Tibial nerve (tissue), 4 donors: ENCODE measurements at places on chromosomes 1 and 21. TPM values are rescaled to one million over a fixed set of nuclear protein-coding genes. Genes with fewer than 3 reads are reported as not detected.
A peak's percentile ranks its signal among the peaks of the same experiment; 100 is the strongest.

Gene RHBDL2
- 1.3 TPM for total RNA-seq

DNA sequence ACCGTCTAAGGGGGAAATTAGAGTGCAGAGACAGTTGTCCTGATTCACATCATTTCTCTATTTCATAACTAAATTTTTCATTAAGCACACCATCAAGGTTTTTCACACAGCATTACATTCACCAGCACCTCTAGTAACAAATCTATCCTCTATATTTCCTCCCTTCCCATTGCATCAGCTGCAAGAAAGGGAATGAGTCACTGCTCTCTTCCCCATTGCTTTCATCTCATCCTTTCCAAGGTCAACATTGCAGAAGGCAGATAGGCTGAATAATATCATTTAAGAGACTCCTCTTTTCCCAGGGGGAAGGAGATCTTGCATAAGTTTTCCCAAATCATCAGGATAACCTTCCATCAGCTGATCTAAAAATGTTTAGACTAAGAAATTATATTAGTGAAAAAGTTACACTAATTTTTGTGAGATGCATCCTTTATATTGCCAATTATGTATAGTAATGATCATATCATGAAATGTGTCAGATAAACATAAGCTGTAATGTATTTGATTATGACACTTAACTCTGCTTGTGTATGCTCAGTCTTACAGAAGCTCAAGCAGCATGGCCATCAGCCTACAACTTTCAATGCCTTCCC, 4.3 kb downstream of the INTS7 start:
- H3K27ac ChIP-seq = no peak overlapping the region
- H3K36me3 ChIP-seq = no peaks in the 10 kb centered on the region
- H3K27me3 ChIP-seq = no peaks in the 10 kb centered on the region

Gene SPRR5
- not detected for total RNA-seq

GRCh38 chr1:29655945-29656850, 419.9 kb downstream of the PTPRU start:
- H3K36me3 ChIP-seq = no peaks in the 10 kb centered on the region
- no peak for DNase-seq
- no peak overlapping the region for H3K27ac ChIP-seq
- H3K27me3 ChIP-seq = no peaks in the 10 kb centered on the region
- no peak overlapping the region for H3K4me3 ChIP-seq
- no peaks in the 10 kb centered on the region for H3K4me1 ChIP-seq

Gene PDPN
- total RNA-seq = 16.9 TPM

Gene OR14I1
- not detected for total RNA-seq

- H3K27ac ChIP-seq = no peak overlapping the region
- H3K27me3 ChIP-seq = peaks cover 39% of the 10 kb centered on the region
- H3K4me3 ChIP-seq = no peak overlapping the region
- no peak for DNase-seq
These were observed 22.4 kb upstream of the SAMD11 start for GRCh38 chr1:901108-901859.

Gene SPTA1
- not detected for total RNA-seq

GRCh38 chr1:56406821-56407220, 172.5 kb downstream of the PLPP3 start:
- DNase-seq = no peak
- no peak overlapping the region for H3K27ac ChIP-seq
- H3K27me3 ChIP-seq = no peaks in the 10 kb centered on the region

DNA sequence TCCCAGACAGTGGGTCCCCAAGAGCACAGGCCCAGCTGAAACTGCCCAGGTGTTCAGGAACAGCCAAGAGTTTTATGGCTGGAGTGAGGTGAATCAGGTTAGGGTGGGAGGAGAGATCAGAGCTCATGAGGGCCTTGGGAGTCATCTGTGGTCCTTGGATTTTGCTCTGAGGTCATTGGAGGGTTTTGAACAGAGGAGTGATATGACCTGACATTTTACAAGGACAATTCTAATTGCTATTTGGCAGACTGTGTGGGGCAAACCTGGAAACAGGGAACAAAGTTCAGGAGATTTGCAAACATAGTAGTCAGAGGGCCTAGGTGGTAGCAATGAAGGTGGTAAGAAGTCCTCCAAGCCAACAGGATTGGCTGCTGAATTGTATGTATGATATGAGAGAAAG, 31.1 kb upstream of the LRRN2 start:
- H3K27ac ChIP-seq = no peak overlapping the region
- no peaks in the 10 kb centered on the region for H3K4me1 ChIP-seq
- no peaks in the 10 kb centered on the region for H3K36me3 ChIP-seq
- H3K4me3 ChIP-seq = no peak overlapping the region
- DNase-seq = no peak

- peak; percentile 61 for DNase-seq
- no peak overlapping the region for H3K4me3 ChIP-seq
- no peaks in the 10 kb centered on the region for H3K4me1 ChIP-seq
These were observed 33.4 kb upstream of the TENT5B start for GRCh38 chr1:27045973-27046558.

GRCh38 chr1:236990052-236990445, 14.2 kb downstream of the MT1HL1 start:
- no peaks in the 10 kb centered on the region for H3K27me3 ChIP-seq
- H3K27ac ChIP-seq = no peak overlapping the region
- H3K36me3 ChIP-seq = no peaks in the 10 kb centered on the region
- H3K4me3 ChIP-seq = no peak overlapping the region

- H3K36me3 ChIP-seq = no peaks in the 10 kb centered on the region
- H3K27ac ChIP-seq = no peak overlapping the region
- no peak overlapping the region for H3K4me3 ChIP-seq
- peaks cover 29% of the 10 kb centered on the region for H3K4me1 ChIP-seq
These were observed 58.4 kb downstream of the PLXNA2 start for GRCh38 chr1:208185801-208186231.

DNA sequence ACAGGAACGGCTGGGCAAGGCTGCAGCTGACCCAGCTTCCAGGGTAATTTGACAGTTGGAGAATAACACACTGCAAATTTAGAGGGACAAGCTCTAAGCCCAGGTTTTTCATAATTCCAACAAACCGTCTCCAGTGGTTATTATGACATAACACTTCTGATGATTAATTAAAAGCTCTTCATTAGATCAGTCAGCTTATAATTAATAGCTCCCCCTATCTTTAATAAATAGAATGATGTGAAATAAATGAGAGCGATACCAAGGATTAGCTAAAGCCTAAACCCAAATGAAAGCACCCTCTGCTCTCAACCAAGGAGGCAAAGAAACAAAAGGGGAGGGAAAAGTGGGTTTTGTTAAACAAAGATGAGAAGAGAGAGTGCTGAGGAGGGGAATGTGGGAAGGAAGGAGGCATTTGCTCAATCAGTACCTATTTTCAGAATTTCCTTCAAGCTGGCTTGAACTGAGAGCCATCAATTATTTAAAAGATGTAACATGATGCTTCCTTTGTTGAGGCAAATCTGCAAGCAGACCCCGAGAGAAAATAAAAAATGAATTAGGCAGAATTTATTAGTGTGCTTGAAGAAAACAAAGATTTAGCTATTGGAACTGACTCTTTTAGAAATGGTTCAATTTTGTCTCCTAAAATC, 221.8 kb upstream of the ESRRG start:
- H3K4me1 ChIP-seq = no peaks in the 10 kb centered on the region
- H3K36me3 ChIP-seq = no peaks in the 10 kb centered on the region
- H3K27me3 ChIP-seq = no peaks in the 10 kb centered on the region

GRCh38 chr1:107277022-107277421, 136.2 kb downstream of the NTNG1 start:
- no peak overlapping the region for H3K4me3 ChIP-seq
- no peaks in the 10 kb centered on the region for H3K4me1 ChIP-seq

Gene SLC22A15
- total RNA-seq = 8.8 TPM

- H3K27me3 ChIP-seq = no peaks in the 10 kb centered on the region
- no peak for DNase-seq
- H3K4me1 ChIP-seq = no peaks in the 10 kb centered on the region
- H3K4me3 ChIP-seq = no peak overlapping the region
- no peaks in the 10 kb centered on the region for H3K36me3 ChIP-seq
- H3K27ac ChIP-seq = no peak overlapping the region
These were observed 118.5 kb downstream of the DMRTB1 start for GRCh38 chr1:53577761-53578100.

- H3K27ac ChIP-seq = no peak overlapping the region
- no peak for DNase-seq
- no peak overlapping the region for H3K4me3 ChIP-seq
- H3K4me1 ChIP-seq = no peaks in the 10 kb centered on the region
These were observed 42.4 kb downstream of the MTARC1 start for GRCh38 chr1:220828950-220829586.

Gene PPFIA4
- total RNA-seq = under 0.01 TPM

Gene GJA5
- total RNA-seq = 50.7 TPM

DNA sequence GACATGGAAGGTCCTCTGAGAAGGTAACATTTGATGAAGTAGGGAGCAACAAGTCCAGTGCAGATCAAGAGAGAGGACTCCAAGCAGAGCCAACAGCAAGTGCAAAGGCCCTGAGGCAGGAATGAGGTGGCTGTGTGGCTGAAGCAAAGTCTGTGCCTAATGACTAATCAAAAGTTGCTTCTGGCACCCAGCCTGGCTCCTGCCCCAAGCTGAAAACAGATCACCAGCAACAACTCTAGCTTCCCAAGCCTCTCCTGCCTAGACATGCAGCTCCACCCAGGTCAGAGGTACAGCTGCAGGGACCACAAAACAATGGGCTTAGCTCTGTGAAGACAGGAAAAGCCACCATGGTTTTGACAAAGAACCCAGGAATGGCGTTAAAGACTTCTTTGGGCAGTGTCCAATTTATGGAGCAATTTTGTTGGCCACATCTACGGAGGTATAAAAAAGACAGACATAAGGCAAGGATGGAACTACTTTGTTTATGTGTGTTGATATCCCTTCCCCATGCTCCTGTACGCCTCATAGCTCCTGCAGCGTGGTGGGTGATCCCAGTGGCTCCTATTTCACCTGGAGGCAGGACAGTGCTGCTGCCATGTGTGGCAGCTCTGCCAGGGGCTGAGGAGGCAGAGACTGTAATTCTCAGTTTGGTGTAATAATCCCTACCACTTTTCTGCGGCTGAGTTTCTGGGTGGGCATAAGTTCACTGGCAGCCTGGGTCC, 26.4 kb upstream of the IGSF3 start:
- DNase-seq = peak; percentile 21
- no peaks in the 10 kb centered on the region for H3K27me3 ChIP-seq
- no peak overlapping the region for H3K27ac ChIP-seq
- H3K4me3 ChIP-seq = no peak overlapping the region
- no peaks in the 10 kb centered on the region for H3K4me1 ChIP-seq

Gene FNBP1L
- 18.3 TPM for total RNA-seq

DNA sequence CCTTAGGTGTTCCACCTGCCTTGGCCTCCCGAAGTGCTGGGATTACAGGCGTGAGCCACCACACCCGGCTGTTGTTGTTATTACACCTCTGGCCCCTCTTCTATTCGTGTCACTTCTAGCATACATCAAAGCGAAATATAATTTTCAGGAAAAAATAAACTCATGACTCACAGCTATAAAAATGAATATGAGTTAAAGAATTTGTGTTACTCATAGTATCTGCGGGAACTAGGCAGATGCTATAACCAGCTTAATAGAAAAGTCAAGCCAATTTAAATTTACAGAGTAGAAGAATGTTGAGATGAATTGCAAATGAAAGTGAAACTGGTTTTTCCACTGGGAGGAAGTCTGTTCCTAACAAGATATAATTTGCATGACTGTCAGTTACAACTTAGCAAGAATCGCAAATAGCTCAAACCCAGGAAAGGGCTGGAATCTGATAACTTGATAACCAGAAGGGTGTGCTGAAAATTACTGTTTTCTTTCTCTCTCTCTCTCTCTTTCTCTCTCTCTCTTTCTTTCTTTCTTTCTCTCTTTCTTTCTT, 11.2 kb downstream of the OR2W3 start:
- H3K4me1 ChIP-seq = no peaks in the 10 kb centered on the region
- no peak overlapping the region for H3K27ac ChIP-seq
- H3K4me3 ChIP-seq = peak overlapping the region; percentile 27

- H3K27me3 ChIP-seq = no peaks in the 10 kb centered on the region
- DNase-seq = no peak
- H3K4me1 ChIP-seq = no peaks in the 10 kb centered on the region
These were observed 8.7 kb downstream of the LAPTM5 start for GRCh38 chr1:30748699-30749401.

- no peaks in the 10 kb centered on the region for H3K36me3 ChIP-seq
- H3K27me3 ChIP-seq = no peaks in the 10 kb centered on the region
- DNase-seq = no peak
- H3K4me3 ChIP-seq = no peak overlapping the region
- H3K27ac ChIP-seq = no peak overlapping the region
These were observed 10.9 kb upstream of the GALNT2 start for GRCh38 chr1:230056098-230056497.

GRCh38 chr1:235336903-235337302, 8.5 kb downstream of the GGPS1 start:
- H3K4me1 ChIP-seq = peaks cover 9% of the 10 kb centered on the region
- H3K27me3 ChIP-seq = no peaks in the 10 kb centered on the region
- no peak overlapping the region for H3K27ac ChIP-seq
- DNase-seq = no peak
- peaks cover 12% of the 10 kb centered on the region for H3K36me3 ChIP-seq
- no peak overlapping the region for H3K4me3 ChIP-seq

Gene HEATR1
- total RNA-seq = 17.7 TPM

- no peak overlapping the region for H3K27ac ChIP-seq
- no peak overlapping the region for H3K4me3 ChIP-seq
- H3K27me3 ChIP-seq = no peaks in the 10 kb centered on the region
- H3K36me3 ChIP-seq = no peaks in the 10 kb centered on the region
- no peak for DNase-seq
These were observed 109.2 kb upstream of the RAB4A start for GRCh38 chr1:229161740-229162139.

GRCh38 chr1:82401116-82401515, 600.4 kb downstream of the ADGRL2 start:
- DNase-seq = no peak
- no peaks in the 10 kb centered on the region for H3K27me3 ChIP-seq

Gene BSND
- total RNA-seq = not detected

Gene TNFRSF8
- total RNA-seq = not detected

Gene LIX1L
- total RNA-seq = 44.4 TPM

Gene SLC45A1
- 9.6 TPM for total RNA-seq

DNA sequence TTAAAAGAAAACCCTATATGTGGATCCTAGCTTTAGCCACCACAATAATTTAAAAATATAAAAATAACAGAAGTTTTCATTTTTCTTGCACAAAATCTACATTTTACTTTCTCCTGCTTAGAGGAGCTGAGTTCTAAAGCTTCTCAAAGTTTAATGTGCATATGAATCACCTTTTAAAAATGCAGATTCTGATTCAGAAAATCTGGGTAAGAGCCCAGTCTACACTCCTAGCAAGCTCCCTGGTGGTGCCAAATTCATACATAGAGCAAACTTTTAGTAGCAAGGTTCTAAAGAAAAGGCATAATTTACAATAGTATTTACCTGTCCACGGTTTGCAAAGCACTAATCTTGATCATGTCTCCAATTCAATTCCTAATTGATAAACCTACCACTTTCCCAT, 19.3 kb downstream of the RSBN1 start:
- peaks cover 41% of the 10 kb centered on the region for H3K36me3 ChIP-seq
- no peak for DNase-seq
- no peaks in the 10 kb centered on the region for H3K27me3 ChIP-seq
- peaks cover 25% of the 10 kb centered on the region for H3K4me1 ChIP-seq
- no peak overlapping the region for H3K27ac ChIP-seq
- no peak overlapping the region for H3K4me3 ChIP-seq

Gene SPRR2B
- total RNA-seq = not detected

- H3K4me1 ChIP-seq = peaks cover 14% of the 10 kb centered on the region
- H3K4me3 ChIP-seq = no peak overlapping the region
- no peak overlapping the region for H3K27ac ChIP-seq
- no peaks in the 10 kb centered on the region for H3K36me3 ChIP-seq
These were observed 2.5 kb downstream of the AGRN start for GRCh38 chr1:1022302-1023009.
